ENCODE measurements at places on chromosomes 2 and 18.
A peak's percentile ranks its signal among the peaks of the same experiment; 100 is the strongest.

DNA sequence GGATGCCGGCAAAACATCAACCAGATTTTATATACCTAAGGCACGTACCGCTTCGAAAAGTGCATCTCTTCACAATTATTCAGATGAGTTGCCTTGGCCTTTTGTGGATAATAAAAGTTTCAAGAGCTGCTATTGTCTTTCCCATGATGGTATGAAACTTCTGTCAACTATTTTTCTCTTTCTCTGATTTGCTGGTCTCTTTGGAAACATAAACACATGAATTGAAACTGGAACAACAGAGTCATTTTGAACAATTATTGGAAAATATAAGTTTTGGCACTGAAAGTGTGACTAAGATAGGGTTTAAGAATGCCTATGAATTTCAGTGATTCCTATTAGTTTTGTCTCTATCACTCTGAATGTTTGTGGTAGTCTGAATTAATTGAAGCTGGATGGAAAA, 109.9 kb downstream of the DPP4 start:
- no peak for DNase-seq

DNA sequence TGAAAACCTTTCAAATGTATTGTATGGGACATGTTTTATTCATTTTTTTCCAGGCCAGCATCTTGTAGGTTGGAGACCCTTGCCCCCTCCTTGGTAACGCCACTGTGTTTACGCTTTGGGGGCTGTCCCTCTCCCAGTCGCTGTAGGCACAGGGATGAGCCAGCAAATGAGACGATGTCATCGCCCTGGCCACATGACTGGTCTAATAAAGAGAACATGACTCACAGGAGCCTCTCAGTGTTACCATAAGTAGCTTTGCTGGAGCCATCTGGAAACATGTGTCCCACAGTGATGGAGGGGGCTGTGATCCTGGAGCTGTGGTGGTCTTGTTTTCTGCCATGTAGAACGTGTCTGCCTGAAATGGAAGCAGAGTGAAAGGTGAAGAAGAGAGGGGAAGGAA, 78.9 kb downstream of the CD8B2 start:
- no peak for DNase-seq

DNA sequence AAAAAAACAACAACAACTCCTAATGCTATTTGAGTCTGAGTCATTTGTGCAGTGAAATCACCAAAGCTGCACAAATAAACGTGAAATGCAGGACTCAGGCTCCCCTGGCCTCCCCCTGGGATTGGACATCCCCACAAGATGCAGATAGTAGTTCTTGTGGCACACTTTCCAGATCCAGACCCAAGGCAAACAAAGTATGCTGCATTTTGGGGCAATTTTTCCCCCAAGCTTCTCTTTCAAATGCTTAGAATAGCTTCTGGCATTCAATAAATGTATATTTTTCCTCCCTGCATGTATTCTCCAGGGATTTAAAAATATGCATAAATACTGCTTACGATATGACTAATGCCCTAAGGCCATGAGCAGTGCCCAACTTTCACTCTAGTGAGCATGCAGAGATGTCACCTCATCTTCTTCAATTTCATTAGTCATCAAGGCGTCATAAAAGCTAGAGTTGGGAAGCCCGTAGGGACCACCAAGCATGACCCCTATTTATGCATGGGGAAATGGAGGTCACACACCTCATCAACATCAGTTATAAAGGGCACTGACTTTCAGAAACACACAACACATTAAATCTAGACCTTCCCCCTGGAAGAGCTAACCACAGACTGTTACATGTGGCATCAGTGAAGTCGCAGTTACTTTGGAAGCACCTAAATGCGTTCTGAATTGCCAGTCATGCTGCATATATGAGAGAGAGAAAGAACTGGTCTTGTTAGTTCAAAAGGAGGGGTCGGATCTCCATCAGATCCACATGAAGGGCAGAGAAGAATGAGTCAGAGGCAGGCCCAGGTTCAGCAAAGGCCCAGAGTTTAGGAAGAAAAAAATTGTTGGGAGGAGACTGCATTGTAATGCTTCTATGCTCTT, 374.1 kb downstream of the LPIN1 start:
- no peak for DNase-seq

- DNase-seq = peak; percentile 50
Measured at GRCh38 chr18:78542204-78542603, 437.4 kb upstream of the SALL3 start.

- no peak for DNase-seq
Measured at GRCh38 chr18:41320100-41320499, 634.9 kb upstream of the PIK3C3 start.

DNA sequence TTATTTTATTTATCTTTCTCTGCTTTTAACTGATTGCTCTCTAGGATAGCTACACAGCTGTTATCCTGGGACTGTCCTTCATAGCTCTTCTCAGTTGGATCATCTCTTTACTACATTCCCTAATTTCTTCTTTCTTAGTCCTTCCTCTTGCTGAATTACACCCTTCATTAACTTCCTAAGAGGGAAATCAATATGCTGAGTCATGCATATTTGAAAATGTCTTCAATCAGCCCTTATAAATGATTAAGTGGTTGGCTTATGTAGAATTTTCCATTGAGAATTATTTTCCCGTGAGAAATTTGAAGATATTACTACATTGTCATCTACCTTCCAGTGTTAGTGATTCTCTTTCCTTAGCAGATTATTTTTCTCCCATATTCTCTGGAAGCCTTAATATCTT, 214.2 kb downstream of the SOCS6 start:
- DNase-seq = no peak

DNA sequence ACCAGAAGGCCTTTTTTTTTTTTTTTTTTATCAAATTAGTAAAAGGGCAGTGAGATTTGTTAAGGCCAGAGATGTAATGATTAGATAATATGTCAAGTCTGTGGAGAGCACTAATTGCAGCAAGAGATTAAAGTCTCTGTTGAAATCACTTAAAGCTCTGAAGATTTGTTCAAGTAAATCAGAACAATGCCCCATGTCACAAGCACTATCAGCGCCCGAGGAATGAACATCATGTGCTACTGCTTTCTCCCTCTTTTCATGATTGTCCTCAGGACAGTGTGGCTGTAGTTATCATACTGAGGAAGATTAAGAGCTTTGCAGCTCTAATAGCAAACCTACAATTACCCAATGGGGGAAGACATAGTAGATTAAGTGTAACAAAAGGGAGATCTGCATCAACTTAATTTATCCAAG, 71.1 kb downstream of the TDRD15 start:
- no peak for DNase-seq

- DNase-seq = no peak
Measured at GRCh38 chr2:57892920-57893319, 153.7 kb upstream of the VRK2 start.

DNA sequence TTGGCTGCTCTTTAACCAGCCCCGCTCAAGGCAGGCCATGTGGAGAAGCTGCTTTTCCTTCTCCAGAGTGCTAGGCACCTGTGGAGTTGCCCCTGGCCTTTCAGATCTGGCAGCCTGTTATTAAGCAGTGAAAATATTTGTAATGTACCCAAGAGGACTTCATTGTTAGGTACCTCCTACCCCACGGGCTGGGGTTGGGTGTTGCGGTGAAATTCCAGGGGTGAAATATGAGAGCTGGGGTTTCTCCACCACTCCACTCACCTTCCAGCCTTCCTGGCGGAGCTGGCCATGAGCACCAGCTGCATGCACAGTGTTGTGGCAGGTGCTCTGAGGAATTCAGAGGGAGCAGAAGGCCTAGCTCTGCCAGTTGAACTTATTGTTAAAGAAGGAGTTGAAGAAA, 39.1 kb downstream of the NTSR2 start:
- DNase-seq = no peak

GRCh38 chr2:37802211-37802752, 122.8 kb upstream of the RMDN2 start:
- DNase-seq = no peak

DNA sequence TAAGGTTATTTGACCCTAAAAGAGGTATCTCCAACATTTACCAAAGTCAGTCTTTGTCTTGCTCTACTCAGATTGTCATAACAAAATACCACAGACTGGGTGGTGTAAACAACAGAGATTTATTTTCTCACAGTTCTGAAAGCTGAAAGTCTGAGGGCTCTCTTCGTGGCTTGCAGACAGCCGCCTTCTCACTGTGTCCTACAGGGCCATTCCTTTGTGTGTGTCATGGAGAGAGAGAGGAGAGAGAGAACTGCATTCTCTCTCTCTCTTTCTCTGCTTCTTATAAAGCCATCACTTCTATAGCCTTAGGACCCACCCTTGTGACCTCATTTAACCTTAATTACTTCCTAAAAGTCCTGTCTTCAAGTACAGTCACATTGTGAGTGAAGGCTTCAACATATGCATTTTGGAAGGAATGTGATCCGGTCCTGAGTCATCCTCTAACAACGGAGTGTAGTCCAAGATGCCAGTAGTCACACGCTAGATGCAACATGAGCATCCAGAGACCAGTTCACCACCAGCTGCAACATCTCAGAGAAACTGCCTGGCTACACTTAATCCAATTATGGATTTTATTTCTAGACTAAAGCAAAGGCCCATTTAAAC, 130.2 kb downstream of the CD226 start:
- DNase-seq = no peak

GRCh38 chr2:228102949-228103348, 78.5 kb downstream of the SPHKAP start:
- DNase-seq = no peak

All from hematopoietic multipotent progenitor cell treated with erythropoietin and hydrocortisone succinate and interleukin-3 and kit ligand, for 6 days (in vitro differentiated cells).